ENCODE measurements at places on chromosomes 13 and 19. TPM values are rescaled to one million over a fixed set of nuclear protein-coding genes. Genes with fewer than 3 reads are reported as not detected.

The IRGC gene
- total RNA-seq: not detected

The SLC10A2 gene
- not detected for total RNA-seq

The ACER1 gene
- total RNA-seq: not detected

The DYRK1B gene
- total RNA-seq: 31.2 TPM

The JSRP1 gene
- total RNA-seq: 0.46 TPM

The SPACA4 gene
- not detected for total RNA-seq

The CRLF1 gene
- total RNA-seq: 29.6 TPM

The GIPR gene
- total RNA-seq: 6.9 TPM

The COMP gene
- 31.8 TPM for total RNA-seq

The ZNF616 gene
- total RNA-seq: 4.3 TPM

The FSD1 gene
- total RNA-seq: 0.24 TPM

The PSG1 gene
- total RNA-seq: not detected
